ENCODE measurements at places on chromosomes 2 and 18.

- DNase-seq, result no peak
Observed at GRCh38 chr2:172736424-172737174, 954 bp downstream of the RAPGEF4 start.

DNA sequence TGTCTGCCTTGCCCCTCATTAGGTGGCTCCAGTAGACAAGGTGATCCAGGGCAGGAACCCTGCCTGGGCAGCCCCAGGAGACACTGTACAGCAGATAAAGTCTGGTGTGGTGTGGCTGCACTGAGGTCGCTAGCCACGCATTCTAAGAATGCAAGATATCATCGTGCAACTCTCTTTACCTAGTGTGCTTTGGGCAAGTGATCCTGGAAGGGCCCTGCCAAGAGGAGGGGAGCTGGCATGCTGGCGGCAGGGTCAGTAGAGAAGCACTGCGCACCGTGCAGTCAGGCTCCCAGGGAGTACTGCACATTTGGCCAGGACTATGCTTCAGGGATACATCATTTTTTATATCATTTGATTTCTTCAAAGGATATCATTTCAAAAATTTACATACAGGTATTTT is 195.3 kb upstream of the SMAD2 start:
- DNase-seq, result no peak

- DNase-seq, result peak; percentile 20
Observed at GRCh38 chr2:85811180-85812093, 57.6 kb downstream of the ATOH8 start.

DNA sequence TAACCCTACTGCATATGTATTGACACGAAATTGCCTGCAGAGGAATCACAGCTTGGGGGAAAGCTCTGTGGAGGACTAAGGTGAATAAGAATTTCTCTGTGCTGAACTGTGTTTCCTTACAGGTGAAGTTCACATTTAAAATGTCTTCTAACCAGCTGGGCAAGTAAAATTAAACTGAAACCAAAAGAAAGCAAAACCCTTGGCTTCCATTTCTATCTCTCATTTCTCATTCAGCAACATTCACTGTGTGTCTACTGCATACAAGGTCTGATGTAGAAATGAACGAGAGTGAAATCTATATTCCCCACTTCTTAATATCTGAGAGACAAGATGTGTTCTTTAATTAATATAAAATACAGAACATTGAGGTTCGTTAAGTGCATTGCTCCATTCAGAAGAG is 397.3 kb downstream of the SOX11 start:
- DNase-seq, result no peak

- no peak for DNase-seq
Observed at GRCh38 chr2:172195836-172196376, 93.2 kb upstream of the DLX2 start.

Data from NCI-H2081 (cell line).